ENCODE measurements at places on chromosomes 1 and 21.

GRCh38 chr1:9494936-9495758 is 44.1 kb upstream of the SLC25A33 start:
- DNase-seq: peak; percentile 59

DNA sequence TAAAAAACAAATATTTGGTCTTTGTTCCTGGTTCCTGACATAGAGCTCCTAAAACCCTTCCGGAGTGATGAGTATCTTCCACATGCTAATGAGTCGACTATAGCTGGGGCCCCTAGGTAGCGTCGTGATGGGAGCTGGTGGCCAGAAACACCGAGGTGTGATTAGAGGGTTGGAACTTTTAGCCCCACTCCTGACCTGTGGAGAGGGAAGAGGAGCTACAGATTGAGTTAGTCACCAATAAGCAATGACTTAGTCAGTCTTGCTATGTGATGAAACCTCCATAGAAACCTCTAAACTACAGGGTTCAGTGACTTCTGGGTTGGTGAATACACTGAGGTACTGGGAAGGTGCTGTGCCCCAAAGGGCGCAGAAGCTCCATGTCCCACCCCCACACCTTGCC is 30.1 kb upstream of the PLD5 start:
- DNase-seq: no peak

DNA sequence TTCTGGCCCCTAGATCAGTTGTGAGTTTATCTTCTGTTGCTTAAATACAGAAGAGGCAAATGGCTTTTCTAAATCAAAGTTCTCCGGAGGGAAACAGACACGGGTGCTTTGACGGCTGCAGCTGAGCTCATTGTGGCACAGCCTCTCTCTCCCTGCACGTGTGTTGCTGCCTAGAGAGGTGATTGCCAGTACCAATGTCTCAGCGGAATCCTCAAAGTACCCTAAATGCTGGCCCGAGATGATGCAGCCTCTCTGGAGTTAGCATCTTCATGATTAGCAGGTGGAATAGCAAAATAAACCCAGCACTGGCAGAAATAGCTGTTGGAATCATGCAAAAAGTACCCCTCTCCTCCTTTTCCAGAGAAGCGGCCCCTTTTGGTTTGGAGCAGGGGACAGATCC is 192.2 kb downstream of the PRDM2 start:
- DNase-seq: no peak

- no peak for DNase-seq
Observed at GRCh38 chr1:56773341-56774066, 45.7 kb downstream of the FYB2 start.

GRCh38 chr1:35962952-35963351 is 32.0 kb downstream of the AGO3 start:
- no peak for DNase-seq

GRCh38 chr1:64029037-64029436 is 174.4 kb upstream of the UBE2U start:
- no peak for DNase-seq

DNA sequence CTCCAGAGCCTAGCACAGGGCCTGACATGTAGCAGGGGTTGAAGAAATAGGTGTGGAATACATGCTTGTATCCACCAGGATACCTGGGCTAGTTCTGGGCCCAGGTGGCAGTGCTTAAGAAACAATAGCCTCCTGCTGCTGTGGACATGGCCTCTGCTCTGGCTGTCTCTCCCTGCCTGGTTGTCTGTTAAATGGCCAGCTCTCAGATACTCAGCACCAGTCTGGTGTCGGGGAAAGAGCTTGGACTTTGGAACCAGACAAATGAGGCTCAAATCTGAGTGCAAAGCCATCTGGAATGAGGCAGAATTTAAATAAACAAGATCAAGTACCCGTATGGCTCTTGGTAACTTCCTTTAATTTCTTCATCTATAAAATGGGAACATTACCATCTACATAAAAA is 31.5 kb downstream of the SESN2 start:
- DNase-seq: no peak

GRCh38 chr1:214516434-214517326 is 34.7 kb downstream of the PTPN14 start:
- no peak for DNase-seq

All from effector CD8-positive, alpha-beta T cell (primary cell).